ENCODE measurements at places on chromosomes 12 and 14.

- no peak for DNase-seq
These were observed 8.5 kb downstream of the MYH6 start for GRCh38 chr14:23399591-23399990.

GRCh38 chr12:130117233-130117632 is 45.0 kb upstream of the FZD10 start:
- no peak for DNase-seq

- no peak for DNase-seq
These were observed 14.6 kb downstream of the PSMD9 start for GRCh38 chr12:121903202-121903601.

- DNase-seq: no peak
These were observed 697.1 kb upstream of the SEL1L start for GRCh38 chr14:82230748-82231147.

DNA sequence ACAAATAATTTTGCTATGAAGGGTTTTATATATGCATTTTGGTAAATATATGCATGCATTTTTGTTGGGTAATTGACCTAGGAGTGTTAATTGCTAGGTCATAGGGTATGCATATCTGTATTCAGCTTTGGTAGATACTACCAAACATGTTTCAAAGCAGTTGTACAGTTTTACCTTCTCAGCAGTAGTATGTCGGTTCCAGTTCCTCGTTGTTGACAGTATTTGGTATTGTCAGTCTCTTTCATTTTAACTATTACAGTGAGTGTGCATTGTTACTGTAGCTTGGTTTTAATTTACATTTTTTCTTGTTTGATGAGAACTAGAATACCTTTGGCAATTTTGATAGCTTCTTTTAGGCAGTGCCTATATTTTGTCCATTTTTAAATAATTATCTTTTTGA is 98.9 kb downstream of the ARID2 start:
- no peak for DNase-seq
